Midbrain (tissue), 1 donor: ENCODE measurements at places on chromosomes 11 and 22.

DNA sequence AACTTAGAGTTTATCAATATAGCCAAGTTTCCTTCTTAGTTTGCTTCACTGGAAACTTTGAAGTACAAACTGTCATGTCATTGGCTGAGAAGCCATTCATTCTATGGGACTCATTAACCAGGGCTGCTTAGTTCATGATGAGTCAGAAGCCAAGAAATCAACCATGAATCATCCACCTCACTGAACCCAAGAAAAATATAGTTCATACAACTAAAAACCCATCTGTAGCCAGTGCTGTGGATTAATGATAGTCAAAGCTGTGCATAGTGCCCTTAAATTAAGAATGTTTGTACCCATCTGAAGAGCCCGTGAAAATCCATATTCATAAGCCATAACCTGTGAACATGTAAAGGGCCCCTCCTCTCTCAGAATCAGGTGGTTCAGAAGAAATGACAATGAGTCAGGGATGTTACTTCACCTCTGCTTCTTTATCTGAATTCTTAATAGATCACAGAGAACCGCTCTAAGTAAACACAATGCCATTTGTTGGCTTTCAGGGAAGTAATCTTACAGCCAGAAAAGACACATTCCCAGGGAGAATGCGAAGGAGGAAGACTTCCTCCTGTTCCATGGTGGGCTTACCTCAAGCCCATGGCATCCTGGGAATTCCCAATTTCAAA is 25.4 kb downstream of the MMP20 start:
- no peak for DNase-seq

DNA sequence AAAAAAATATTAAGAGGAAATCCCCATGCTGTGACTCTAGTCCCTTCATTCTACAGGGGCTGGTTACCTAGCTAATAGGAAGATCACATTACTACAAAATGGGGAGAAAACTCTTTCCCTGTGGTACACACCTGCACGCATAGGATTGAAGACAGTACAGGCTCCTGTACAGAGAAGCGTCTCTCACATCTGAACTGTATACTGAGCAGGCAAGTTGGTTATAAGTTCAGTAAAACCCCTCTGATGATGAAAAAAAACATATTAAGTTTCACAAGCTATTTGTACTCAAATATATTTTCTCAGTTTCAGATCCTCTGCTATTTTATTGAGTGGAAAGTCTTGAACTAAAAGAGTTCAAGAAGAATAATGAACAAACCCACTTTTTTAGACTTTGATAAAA is 156.9 kb upstream of the HSD17B12 start:
- no peak for DNase-seq

DNA sequence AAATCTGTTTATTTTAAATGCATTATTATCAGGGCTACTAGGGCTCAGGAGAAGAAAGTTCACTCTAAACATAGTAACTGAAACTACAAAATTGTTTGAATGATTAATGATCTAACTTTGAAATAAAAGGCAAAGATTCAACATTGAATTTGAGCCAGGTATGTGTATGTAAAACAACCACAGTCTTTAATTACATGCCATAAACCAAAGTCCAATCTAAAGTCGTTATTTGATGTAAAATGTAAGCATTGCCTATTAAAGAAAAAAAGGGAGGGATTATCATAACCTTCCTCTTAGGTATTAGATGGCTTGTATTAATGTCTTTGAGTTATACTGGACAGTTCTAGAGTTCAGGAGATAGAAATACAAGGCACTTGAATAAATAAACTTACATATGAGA is 25.2 kb upstream of the PANX1 start:
- DNase-seq: no peak

DNA sequence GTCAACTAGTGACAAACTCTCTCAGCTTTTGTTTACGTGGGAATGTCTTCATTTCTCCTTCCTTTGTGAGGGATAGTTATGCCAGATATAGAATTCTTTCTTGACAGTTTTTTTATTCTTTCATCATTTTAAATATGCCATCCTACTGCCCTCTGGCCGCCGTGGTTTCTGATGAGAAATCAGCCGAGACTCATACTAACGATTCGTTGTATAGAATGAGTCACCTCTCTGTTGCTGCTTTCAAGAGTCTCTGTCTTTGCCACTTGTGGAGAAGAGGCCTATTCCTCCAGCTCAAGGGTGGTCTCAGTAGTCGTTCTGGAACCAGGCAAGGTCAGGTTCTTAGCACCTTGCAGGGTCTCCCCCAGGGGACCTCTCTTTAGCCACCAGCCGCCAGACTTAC is 8.0 kb downstream of the MYO7A start:
- DNase-seq: no peak
